Tibial nerve (tissue), 4 donors: ENCODE measurements at places on chromosomes 11 and 22.

DNA sequence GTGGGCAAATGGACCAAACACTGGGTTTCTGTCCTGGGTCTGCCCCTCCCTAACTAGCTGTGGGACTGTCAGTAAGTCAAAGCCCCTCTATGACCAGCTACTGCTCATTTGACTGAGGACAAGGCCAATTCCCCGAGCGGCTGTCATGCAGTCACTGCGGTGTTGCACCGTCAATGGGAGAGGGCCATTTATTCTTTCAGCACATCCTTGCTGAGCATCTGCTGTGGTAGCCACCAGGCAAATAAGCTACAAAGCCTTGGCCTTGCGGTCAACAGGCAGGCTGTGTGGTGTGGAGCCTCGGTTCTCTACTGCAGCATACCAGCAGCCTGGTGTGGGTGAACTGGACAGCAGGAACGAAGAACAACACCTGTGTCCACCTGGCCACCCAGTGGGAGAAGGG, 25.8 kb upstream of the SERPIND1 start:
- H3K36me3 ChIP-seq: no peaks in the 10 kb centered on the region
- H3K27ac ChIP-seq: no peak overlapping the region
- no peak overlapping the region for H3K4me3 ChIP-seq
- H3K27me3 ChIP-seq: no peaks in the 10 kb centered on the region
- DNase-seq: no peak

- H3K4me1 ChIP-seq: peaks cover 5% of the 10 kb centered on the region
- no peak overlapping the region for H3K27ac ChIP-seq
- no peak overlapping the region for H3K4me3 ChIP-seq
- H3K27me3 ChIP-seq: no peaks in the 10 kb centered on the region
- H3K36me3 ChIP-seq: no peaks in the 10 kb centered on the region
Observed at GRCh38 chr11:112651386-112651785, 309.8 kb upstream of the NCAM1 start.

DNA sequence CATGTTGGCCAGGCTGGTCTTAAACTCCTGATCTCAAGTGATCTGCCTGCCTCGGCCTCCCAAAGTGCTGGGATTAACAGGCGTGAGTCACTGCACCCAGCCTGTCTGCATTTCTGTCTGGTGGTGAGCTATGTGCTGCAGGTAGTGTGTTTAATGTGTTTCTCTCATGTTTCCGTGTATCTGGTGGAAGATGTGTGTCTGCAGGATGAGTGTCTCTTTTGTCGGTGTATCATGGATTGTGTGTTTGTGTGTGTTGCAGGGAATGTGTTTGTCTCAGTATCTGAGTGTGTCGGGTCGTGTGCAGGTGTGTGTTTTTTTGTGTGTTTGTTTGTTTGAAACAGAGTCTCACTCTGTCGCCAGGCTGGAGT, 16.1 kb downstream of the SCARF2 start:
- H3K27ac ChIP-seq: no peak overlapping the region
- H3K4me3 ChIP-seq: no peak overlapping the region
- peaks cover 44% of the 10 kb centered on the region for H3K4me1 ChIP-seq
- H3K36me3 ChIP-seq: peaks cover 14% of the 10 kb centered on the region

GRCh38 chr11:68651208-68651984, 32.9 kb upstream of the GAL start:
- H3K27me3 ChIP-seq: no peaks in the 10 kb centered on the region
- no peaks in the 10 kb centered on the region for H3K36me3 ChIP-seq
- no peak for DNase-seq
- no peaks in the 10 kb centered on the region for H3K4me1 ChIP-seq
- H3K4me3 ChIP-seq: no peak overlapping the region

GRCh38 chr11:102807921-102808320, 10.0 kb upstream of the MMP1 start:
- no peak for DNase-seq
- no peaks in the 10 kb centered on the region for H3K4me1 ChIP-seq
- no peak overlapping the region for H3K27ac ChIP-seq
- H3K27me3 ChIP-seq: no peaks in the 10 kb centered on the region
- H3K36me3 ChIP-seq: no peaks in the 10 kb centered on the region

GRCh38 chr11:6693342-6694228, 10.4 kb upstream of the MRPL17 start:
- H3K27ac ChIP-seq: no peak overlapping the region
- no peak overlapping the region for H3K4me3 ChIP-seq
- no peaks in the 10 kb centered on the region for H3K4me1 ChIP-seq
- no peaks in the 10 kb centered on the region for H3K27me3 ChIP-seq
- H3K36me3 ChIP-seq: no peaks in the 10 kb centered on the region
- DNase-seq: peak; percentile 26

DNA sequence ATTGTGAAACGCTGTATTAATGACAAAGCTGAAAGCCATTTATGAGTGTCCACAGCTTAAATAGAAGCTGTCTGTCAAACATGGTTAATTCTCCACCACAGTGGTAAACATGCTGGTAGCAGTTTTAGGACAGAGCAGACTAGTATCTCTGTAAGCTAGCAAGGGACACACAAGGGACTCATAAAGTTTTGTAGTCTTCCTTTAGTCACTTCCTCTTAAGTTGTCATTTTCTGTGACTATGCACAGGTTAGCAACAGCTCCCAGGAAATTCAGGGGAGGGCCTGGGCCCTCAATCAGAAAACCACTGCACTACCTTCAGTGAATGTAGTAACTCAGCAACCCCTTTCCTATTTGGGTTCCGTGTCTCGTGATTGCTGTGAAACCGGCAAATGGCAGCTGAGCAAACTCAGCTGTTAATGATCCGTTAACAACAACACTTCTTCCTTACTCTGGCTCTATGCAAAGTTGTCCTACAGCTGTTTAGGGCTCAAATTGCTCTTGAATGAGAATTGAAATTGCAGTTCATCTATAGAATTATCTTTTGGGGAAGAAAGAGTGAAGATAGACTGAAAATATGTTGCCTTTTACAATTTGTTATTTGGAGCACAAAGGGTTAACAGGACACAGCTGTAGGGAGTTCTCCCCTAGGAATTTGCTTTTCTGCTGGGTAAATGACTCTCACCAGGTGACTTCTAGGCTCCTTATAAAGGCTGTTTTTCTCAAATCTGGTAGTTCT, at the start of gene MMP26:
TSS of gene MMP26 (plus strand) at position 731 of the 736 bp plus-strand sequence.
- H3K4me1 ChIP-seq: no peaks in the 10 kb centered on the region
- no peak within 1 kb of the TSS for H3K27ac ChIP-seq
- no peaks in the 10 kb centered on the region for H3K27me3 ChIP-seq
- H3K4me3 ChIP-seq: no peak within 1 kb of the TSS
- no peak for DNase-seq

DNA sequence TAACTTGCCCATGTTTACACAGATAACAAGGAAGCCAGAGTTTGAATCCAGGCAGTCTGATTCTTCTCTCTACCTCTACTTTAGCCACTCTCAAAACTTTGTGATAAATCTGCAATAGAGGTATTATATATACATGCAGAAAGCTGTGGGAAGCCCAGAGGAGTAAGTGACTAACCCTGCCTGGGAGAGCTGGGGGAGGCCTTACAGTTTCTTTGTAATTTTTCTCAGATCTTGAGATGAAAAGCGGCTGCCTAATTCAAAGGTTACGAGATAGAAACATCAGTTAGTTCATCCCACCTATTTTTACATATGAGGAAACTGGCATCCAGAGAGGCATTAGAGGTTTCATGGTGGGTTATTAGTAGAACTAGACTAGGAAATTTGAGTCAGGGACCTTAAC, 4.9 kb downstream of the STIM1 start:
- no peak overlapping the region for H3K27ac ChIP-seq
- no peaks in the 10 kb centered on the region for H3K36me3 ChIP-seq
- no peaks in the 10 kb centered on the region for H3K27me3 ChIP-seq
- H3K4me3 ChIP-seq: no peak overlapping the region
- DNase-seq: no peak

- H3K27ac ChIP-seq: no peak overlapping the region
- H3K4me3 ChIP-seq: no peak overlapping the region
- H3K36me3 ChIP-seq: no peaks in the 10 kb centered on the region
- H3K4me1 ChIP-seq: no peaks in the 10 kb centered on the region
Observed at GRCh38 chr11:113137713-113138529, 176.5 kb upstream of the TTC12 start.

GRCh38 chr11:45104006-45104789, 42.2 kb upstream of the PRDM11 start:
- H3K4me3 ChIP-seq: no peak overlapping the region
- H3K4me1 ChIP-seq: no peaks in the 10 kb centered on the region
- H3K27me3 ChIP-seq: no peaks in the 10 kb centered on the region
- no peak overlapping the region for H3K27ac ChIP-seq

GRCh38 chr22:46040471-46041465, 63.8 kb upstream of the WNT7B start:
- peaks cover 85% of the 10 kb centered on the region for H3K4me1 ChIP-seq
- peak overlapping the region; percentile 97 for H3K27ac ChIP-seq
- H3K4me3 ChIP-seq: no peak overlapping the region
- no peaks in the 10 kb centered on the region for H3K36me3 ChIP-seq
- DNase-seq: no peak
- no peaks in the 10 kb centered on the region for H3K27me3 ChIP-seq
